ENCODE measurements at places on chromosomes 5 and 9.
A peak's percentile ranks its signal among the peaks of the same experiment; 100 is the strongest.

- no peak for DNase-seq
Observed at GRCh38 chr5:90987726-90988125, 395.4 kb downstream of the ARRDC3 start.

DNA sequence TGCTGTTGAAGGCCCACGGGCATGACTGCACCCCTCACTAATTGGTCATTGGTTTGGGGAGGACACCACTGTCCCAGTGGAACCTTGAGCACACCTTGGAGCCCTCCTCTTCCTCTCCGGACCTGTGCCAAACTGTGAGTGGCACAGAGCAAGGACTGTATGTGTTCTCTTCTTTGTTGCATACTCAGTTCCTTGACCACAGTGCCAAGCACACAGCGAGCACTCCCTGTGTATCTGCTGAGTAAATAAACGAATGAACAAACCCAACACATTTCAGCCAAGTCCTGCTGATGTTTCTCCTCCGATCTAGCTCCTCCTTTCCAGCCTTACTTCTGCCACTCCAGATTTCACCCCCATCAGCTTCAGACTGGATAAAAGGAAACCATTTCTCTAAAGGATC lies 2.7 kb upstream of the TRIM52 start:
- DNase-seq, result no peak

GRCh38 chr5:138470322-138471051 lies 5.2 kb downstream of the EGR1 start:
- DNase-seq, result peak; percentile 89

DNA sequence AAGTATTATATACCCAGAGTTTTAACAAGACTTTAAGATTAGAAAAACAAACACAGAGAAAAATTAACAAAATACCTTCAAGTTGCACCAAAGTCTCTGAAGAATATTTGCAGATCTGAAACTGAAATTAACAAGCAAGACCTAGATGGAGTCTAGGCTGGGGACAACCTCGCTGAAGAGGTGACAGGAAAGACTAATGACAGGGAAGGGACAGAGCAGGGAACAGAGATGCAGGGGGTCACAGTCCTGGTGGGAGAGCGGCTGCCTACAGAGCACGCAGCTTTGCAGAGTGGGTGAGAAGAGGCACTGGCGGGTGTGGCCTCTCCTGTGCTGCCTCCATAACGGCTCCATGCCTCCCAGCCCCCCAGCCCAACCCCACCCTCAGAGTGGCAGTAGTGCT lies 13.5 kb downstream of the RETREG1 start:
- DNase-seq, result no peak

DNA sequence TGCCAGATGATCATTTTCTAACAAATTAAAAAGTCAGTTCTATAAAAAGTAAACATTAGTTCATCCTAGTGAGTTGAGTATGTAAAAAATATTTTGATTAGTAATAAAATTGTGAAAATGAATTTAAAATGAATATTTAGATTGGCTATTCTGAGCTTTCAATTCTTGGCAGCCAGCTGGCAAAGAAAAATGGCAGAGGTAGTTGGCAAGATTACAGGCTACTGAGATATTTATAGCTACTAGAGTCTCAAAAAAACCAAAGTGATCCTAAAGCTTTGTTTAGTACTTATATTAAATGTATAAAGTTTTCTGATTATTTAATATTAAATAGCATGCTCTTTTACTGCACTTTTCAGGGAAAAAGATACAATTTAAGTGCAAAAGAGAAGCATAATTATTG lies 25.0 kb downstream of the SGTB start:
- no peak for DNase-seq

DNA sequence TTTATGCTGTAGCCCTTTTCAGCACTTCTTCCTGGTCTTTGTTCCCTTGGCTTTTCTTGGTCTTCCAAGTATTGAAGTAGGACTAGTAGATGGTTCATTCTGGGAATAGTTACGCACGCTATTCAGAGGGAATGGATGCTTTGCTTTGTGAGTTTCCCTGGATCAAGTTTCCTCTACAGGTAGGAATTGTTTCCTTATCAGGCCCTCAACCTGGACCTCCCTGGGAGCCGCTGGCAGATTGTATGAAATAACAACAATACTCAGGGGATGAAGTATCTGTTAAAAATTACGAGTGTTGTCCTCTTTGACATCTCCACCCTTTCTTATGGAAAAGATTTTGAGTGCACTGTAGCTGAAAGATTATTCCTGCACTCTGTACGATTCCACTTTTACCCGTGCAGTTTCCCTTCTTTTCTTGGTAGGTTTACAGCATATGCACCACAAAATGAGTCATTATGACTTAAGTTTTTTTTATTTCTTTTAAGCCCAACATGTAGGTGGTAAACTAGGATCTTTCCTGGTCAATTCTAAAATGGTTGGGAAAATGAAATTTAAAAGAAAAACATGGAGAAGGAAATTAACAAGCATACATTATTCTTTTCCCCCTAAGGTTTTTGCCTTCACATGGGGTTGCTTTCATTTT lies 57.9 kb downstream of the ARHGAP26 start:
- peak; percentile 59 for DNase-seq

- no peak for DNase-seq
Observed at GRCh38 chr9:110309681-110310080, 28.0 kb downstream of the TXNDC8 start.

DNA sequence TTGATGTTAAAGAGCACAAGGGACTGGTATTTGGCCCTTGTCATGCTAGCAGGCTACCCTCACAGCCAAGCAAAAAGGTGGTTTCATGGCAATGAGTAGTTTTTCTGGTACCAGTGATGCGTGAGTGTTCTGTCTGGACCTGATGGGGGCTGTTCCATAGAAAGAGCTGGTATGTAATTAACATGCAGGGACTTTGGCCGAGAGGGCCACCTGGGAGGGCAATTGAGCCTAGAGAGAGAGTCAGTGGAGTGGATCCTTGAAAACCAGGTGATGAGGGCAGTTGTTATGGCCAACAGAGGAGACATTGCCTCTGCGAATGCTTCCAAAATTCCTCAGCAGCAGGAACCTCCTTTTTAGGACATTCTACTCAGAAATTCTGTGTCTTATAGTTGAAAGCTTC lies 383.3 kb downstream of the PSAT1 start:
- no peak for DNase-seq

DNA sequence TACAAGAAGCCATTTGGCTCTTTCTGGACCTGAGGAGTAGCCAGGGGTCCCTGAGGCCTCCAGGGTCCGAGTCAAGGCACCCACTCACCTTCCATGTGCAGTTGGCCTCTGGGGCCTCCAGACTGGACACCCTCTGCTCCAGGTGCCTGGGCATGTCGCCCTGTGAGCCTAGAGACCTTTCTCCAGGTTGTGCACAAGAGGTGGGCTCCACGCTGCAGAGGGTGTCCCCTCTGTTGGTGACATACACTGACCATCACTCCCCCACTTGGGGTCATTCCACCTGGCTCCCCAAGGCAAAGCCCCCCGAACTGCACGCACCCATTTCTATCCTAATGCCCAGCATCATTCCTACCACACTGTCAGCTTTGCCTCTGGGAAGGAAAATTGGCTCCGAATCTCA lies 48.8 kb downstream of the RASGEF1C start:
- no peak for DNase-seq

DNA sequence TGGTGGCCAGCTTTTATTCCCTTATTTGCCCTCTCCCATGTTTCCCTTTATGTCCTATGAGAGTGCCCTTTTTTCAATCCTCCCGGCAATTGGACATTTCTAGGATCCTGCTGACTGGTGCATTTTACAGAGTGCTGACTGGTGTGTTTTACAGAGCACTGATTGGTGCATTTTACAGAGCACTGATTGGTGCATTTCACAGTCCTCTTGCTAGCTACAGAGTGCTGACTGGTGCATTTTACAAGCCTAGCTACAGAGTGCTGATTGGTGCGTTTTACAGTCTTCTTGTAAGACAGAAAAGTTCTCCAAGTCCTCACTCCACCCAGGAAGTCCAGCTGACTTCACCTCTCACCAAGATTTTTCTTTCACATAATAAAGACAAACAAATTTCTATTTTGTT lies 15.4 kb upstream of the FANCC start:
- DNase-seq, result no peak

DNA sequence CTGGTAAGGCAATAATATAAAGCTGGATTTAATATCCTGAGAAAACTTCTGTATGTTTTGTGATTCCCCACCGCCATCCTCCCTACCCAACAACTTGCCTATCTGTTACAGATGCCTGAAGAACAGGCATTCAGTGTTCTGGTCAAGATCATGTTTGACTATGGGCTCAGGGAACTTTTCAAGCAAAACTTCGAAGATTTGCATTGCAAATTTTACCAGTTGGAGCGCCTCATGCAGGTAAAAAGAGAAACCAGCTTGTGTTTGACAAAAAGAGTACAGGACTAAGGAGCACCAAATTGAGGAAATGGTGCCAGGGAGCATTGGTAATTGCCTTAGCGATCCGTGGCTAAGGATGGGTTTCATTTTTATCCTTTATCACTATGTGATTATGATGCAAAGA lies 40.0 kb downstream of the GPR21 start:
- DNase-seq, result no peak

GRCh38 chr9:125074976-125075375 lies 68.4 kb downstream of the SCAI start:
- DNase-seq, result peak; percentile 26

DNA sequence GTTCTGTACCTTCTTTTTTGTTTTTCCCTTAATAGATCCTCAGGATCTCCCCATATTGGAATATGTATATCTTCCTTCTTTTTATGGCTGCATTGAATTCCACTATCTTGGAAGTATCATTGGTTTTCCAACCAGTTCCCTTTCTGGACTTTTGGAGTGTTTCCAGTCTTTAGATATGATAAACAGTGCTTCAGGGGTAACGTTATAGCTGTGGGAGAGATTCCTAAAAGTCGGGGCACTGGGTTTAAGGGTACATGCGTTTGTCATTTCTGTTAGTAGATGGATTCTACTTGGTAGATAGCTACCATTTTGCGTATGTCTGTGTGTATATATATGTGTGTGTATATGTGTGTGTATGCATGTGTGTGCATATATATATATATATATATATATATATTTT lies 42.0 kb downstream of the EXOSC2 start:
- DNase-seq, result no peak

- DNase-seq, result no peak
Observed at GRCh38 chr9:71796100-71796767, 27.9 kb upstream of the CEMIP2 start.

- DNase-seq, result no peak
Observed at GRCh38 chr5:101326766-101327165, 423.7 kb upstream of the ST8SIA4 start.

- DNase-seq, result peak; percentile 32
Observed at GRCh38 chr5:7391814-7392692, 3.9 kb upstream of the ADCY2 start.

- DNase-seq, result no peak
Observed at GRCh38 chr9:91813176-91813795, 136.7 kb downstream of the ROR2 start.

- no peak for DNase-seq
Observed at GRCh38 chr9:35659340-35659739, 1.2 kb downstream of the CCDC107 start.

DNA sequence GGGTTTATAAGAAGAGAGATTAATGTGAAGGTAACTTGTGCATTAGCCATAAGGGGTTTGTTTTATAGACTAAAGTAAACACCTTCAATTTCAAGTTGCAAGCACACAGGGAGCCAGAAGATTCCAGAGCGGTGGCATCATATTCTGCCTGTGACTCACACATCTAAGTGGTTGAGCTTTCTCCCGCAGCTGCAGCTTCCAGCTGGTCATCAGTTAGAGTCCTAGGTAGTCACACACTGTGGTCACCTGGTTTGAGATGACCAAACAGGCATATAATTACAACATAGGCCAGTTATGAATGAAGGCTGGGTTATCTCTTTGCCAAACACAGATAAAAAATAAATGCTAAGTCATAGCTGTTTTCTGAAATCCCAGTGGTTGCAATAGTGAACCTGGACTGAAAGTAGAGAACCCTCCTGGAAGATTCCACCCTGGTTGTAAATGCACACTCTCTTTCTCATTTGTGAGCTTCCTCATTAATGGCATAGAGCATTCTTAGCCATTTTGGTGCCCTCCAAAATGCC lies 171.3 kb downstream of the GDNF start:
- DNase-seq, result peak; percentile 98

GRCh38 chr5:135212361-135213026 lies 178.5 kb upstream of the PITX1 start:
- DNase-seq, result no peak

GRCh38 chr9:120652934-120653333 lies 61.3 kb downstream of the MEGF9 start:
- no peak for DNase-seq

DNA sequence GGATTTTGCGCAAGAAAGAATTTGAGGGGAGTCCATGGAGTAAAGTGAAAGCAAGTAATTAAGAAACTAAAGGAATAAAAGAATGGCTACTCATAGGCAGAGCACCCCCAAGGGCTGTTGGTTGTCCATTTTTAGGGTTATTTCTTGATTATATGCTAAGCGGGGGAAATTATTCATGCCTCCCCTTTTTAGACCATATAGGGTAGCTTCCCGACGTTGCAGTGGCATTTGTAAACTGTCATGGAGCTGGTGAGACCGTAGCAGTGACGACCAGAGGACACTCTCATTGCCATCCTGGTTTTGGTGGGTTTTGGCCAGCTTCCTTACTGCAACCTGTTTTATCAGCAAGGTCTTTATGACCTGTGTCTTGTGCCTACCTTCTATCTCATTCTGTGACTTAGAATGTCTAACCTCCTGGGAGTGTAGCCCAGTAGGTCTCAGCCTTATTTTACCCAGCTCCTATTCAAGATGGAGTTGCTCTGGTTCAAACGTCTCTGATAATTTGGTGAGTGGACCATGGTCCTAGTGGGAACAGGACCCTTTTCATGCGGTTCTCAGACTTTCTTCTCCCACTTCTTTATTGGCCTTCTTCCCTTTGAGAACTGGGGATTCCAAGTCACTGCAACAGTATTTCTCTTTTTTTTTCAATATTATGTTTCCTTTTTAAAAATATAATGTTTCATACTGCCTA lies 1.3 kb upstream of the ERAP1 start:
- DNase-seq, result no peak

GRCh38 chr5:1526190-1526631 lies 2.5 kb upstream of the LPCAT1 start:
- no peak for DNase-seq

DNA sequence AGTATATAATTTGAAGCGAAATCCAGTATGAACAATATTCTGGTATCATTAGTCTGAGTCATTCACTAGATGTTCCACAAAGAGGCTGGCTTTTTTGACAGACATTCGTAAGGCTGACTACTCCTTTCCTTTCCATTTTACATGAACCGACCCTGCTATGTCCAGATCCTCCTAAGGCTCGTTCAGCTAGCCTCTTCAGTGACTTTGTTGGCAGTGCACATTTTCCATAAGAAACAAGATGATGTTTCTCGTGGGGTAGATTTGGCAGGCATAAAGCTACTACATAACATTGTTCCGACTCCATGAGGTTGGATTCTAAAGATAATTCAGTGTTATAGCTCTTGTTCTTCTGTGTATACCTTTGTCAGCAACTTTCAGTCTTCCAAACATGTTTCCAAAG lies 49.0 kb downstream of the ZNF462 start:
- DNase-seq, result no peak

DNA sequence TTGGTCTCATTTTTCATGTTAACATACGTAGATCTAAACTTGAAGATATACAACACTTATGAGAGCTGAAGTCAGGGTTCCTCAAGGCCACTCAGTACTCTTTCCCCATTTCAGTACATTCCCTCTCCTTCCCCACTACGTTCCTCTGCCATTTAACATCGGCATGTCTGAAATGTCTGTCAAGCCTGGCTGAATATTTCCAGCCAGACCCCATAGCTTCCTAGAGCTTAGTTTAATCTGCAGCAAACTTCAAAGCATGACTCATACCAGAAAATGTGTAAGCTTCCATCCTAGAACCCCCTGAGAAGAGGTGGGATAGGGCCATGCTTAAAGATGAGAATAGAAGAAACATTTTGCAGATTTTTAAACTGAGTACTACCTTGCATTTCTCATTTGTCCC lies 6.2 kb downstream of the GZMA start:
- peak; percentile 8 for DNase-seq

- DNase-seq, result peak; percentile 12
Observed at GRCh38 chr5:79552984-79553383, 39.0 kb upstream of the HOMER1 start.
